ENCODE measurements at places on chromosomes 6 and 20. TPM values are rescaled to one million over a fixed set of nuclear protein-coding genes. Genes with fewer than 3 reads are reported as not detected.

The CFAP206 gene
- not detected for total RNA-seq

The NUS1 gene
- 20.3 TPM for total RNA-seq

GRCh38 chr6:127301199-127301700, 34.6 kb downstream of the RNF146 start:
- no peak for DNase-seq
- no peaks in the 10 kb centered on the region for H3K27me3 ChIP-seq
- H3K27ac ChIP-seq = no peak overlapping the region
- H3K36me3 ChIP-seq = no peaks in the 10 kb centered on the region
- H3K4me3 ChIP-seq = no peak overlapping the region
- no peaks in the 10 kb centered on the region for H3K4me1 ChIP-seq

The BTNL2 gene
- not detected for total RNA-seq

GRCh38 chr6:13434777-13435176, 52.6 kb downstream of the GFOD1 start:
- H3K36me3 ChIP-seq = no peaks in the 10 kb centered on the region
- H3K4me1 ChIP-seq = peaks cover 20% of the 10 kb centered on the region
- H3K4me3 ChIP-seq = no peak overlapping the region
- no peak for DNase-seq
- no peaks in the 10 kb centered on the region for H3K27me3 ChIP-seq
- no peak overlapping the region for H3K27ac ChIP-seq

The STMND1 gene
- not detected for total RNA-seq

DNA sequence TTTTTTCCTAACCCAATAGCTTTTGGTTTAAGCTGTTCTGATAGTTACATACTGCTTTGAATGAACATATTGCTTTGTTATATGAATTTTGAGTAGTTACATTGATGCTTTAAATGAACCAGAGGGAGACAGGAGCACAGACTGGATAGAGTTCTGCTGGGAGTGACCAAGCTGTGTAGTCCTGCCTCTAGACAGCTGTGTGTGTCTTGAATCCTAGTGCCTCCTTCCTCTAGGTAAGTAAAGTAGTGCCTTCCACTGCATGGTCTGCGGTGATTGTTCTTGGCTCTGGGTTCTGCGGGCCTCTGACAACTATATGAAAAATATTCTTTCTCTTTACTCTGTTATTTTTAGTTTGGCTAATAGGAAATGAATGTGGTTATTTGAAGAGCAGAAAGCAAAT, 46.0 kb upstream of the ADGRG6 start:
- no peaks in the 10 kb centered on the region for H3K36me3 ChIP-seq
- H3K4me3 ChIP-seq = no peak overlapping the region
- H3K4me1 ChIP-seq = no peaks in the 10 kb centered on the region
- H3K27ac ChIP-seq = no peak overlapping the region
